Stimulated activated CD4-positive, alpha-beta T cell treated with anti-CD3 and anti-CD28 coated beads, Interleukin-4, amount 100 ng/mL, for 1 hour (primary cell): ENCODE measurements at places on chromosomes 2 and 18.
A peak's percentile ranks its signal among the peaks of the same experiment; 100 is the strongest.

GRCh38 chr2:175743011-175743410 lies 259.1 kb downstream of the LNPK start:
- no peak for DNase-seq

DNA sequence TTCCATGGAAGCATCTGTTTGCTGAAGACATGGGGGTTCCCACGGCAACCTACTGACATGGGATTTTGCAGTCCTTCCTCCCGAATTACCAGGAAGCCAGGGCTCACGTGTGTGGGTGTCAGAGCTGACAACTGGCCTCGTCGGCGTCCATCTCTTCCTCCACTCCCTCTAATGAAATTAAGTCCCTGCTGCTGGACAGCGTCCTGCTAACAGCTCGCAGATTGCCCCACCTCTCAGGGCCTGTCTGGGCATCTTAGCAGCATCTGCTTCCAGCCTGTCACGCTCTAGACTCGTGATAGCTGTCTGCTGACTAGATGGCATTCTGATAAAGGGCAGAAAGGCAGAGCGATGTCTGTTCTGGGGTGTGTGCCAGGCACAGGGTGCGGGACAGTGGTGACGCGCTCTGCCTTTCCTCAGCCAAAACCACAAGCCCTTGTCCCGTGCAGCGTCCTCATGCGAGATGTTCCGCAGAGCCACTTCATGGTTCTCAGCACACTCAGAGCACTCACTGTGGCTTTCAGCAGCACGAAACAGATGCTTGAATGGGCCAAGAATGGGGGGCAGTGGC lies 161.1 kb downstream of the ARL4C start:
- peak; percentile 13 for DNase-seq

DNA sequence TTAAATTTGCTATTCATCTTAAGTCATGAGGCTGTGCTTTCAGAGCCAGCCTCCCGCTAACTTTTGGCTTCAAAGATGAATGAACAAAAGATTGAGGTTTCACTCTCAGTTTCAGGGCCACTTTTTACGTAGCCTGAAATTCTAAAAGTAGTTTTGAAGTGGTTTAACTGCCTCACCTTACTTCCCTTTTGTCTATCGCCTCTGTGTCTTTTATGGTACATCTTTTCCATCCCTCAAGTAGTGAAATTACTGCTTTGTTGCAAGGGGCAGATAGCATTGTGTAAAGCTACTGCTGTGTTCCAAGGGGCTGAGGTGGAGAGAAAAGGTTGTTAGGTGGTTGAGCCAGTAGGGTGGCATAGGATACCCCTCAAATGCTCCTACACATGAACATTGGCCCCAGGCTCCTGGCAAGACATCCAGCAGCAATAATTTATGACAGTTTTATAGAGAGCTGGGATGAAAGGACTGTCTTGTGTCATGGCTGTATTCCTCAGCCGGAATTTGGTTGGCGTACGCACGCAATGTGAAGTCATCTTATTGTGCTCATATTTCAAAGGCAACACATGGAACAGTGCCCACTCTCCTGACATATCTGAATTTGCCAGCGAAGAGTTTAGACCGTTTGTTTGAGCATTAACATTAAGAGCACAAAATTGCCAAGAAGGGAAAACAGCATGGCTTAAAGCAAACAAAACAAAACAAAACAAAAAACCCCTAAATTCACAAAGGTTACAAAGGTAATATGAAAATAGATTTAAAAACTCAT lies 32.2 kb downstream of the QPCT start:
- peak; percentile 35 for DNase-seq

DNA sequence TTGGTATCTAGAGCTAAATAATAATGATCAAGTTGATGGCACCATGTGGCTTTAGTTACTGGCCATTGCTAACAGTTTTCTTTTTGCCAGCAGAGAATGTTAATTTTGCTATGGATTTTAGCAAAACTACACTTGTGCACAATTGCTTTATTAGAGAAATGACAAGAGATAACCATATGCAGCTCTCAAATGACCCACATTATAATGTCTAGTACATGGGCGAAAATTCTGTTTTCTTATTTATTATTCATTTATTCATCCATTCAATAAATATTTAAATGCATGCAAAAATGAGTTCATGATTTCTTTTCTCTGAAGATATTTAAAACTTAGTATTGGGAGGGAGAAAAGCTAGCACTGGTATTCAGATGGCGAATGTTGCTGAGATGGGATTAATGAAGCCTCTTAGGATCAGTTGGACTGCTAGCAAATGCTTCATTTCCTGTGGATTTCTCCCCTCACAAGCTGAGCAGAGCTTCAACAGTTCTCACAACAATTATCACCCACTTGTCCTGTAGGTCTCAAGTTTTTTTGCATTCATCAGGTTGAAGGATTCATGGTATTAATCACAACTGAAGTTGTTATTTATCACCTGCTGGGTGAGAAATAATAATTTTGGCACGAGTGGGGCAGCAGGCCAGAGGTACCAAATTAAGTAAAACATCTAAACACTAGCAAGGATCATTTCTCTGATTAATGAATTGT lies 95.2 kb downstream of the MTX2 start:
- no peak for DNase-seq

GRCh38 chr18:79422022-79422782 lies 26.5 kb downstream of the NFATC1 start:
- no peak for DNase-seq

DNA sequence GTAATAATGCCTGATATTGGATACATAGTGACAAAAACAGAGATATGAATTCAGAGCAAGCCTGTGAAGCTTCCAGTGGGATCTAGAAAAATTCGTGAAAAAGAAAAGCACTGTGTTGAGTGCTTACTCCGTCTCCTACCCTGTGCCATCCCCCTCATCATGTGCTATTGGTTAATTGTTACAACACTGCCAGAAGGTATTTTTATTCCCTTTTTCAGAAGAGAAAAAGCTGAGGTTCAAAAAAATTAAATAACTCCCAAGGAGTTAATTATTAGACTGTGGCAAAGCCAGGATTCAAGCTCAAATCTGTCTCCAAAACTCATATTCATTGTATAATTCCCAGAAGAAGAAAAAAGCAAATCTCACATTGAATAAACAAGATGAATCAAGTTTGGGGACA lies 735.5 kb upstream of the ACVR2A start:
- DNase-seq = no peak

DNA sequence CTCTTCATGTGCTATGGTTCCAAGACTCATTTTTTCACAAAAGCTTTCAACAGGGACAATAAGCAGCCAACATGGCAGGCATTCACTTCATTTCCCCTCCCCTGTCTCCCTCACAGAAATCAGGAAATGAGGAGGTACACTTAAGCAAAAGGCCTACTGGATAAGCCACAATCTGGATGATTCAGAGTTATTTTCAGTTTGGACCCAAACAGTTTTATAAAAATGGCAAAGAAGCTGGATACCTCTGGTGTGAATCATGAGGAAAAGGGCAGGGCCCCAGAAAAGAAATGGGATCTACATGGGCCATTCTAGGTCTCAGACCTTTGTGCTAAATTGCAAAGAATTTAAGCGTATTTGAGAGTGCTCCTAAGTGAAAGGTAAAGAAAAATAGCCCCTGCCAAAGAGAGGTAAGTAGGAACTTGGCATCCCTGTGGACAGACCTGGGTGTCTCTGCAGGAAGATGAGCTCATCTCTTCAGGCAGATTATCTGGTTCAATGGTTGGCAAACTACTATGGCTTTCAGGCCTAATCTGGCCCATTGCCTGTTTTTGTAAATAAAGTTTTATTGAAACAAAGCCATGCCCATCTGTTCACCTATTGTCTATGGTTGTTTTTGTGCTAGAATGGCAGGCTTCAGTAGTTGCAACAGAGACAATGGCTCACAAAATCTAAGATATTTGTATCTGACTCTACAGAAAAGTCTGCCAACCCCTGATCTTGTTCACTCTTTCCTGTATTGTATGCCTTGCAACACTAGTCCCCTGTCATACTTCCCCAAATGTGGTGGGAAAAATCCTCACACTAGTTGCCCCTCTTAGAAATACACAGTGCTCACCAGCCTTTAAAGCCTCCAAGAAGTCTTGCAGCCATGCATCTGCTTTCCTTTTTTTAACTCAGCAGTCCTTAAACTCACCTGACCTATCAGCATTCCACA lies 315.0 kb downstream of the ALK start:
- no peak for DNase-seq

- no peak for DNase-seq
These were observed 18.4 kb downstream of the GRP start for GRCh38 chr18:59238385-59238784.

DNA sequence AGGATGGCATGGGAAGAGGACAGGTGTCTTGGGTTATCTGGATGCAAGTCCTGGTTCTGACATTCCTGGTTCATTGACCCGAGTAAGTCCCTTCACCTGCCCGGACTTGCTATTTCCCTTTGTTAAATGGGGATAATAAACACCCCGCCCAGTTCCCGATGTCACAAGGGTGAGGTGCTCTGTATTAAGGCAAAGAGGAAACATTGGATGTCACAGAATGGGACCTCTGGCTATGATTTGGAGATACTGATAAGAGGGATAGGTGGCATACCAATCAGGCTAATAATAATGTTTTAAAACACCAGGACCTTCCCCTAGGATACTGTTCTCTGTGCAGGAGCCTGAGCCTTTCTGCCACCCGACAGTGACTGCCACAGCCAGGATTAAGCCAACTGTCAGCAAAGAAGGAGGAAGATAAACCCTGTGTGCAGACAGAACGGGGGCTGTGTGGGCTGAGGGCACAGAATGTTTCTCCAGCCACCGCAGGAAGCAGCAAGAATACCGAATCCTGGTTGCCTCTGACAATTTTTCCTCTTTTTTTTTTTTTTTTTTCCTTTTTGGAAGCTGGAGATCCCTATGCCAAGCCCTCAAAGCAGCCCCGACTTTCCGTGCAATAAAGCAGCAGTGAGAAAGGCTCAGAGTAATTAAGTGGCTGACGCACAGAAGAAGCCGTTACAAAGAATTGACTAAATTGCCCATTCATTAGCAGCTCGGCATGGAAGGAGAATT lies 336.6 kb downstream of the SMAD2 start:
- no peak for DNase-seq

- DNase-seq = no peak
These were observed 168.6 kb downstream of the KLHL29 start for GRCh38 chr2:23553561-23553960.

- DNase-seq = no peak
These were observed 563.5 kb upstream of the KLHL29 start for GRCh38 chr2:22821458-22821857.

DNA sequence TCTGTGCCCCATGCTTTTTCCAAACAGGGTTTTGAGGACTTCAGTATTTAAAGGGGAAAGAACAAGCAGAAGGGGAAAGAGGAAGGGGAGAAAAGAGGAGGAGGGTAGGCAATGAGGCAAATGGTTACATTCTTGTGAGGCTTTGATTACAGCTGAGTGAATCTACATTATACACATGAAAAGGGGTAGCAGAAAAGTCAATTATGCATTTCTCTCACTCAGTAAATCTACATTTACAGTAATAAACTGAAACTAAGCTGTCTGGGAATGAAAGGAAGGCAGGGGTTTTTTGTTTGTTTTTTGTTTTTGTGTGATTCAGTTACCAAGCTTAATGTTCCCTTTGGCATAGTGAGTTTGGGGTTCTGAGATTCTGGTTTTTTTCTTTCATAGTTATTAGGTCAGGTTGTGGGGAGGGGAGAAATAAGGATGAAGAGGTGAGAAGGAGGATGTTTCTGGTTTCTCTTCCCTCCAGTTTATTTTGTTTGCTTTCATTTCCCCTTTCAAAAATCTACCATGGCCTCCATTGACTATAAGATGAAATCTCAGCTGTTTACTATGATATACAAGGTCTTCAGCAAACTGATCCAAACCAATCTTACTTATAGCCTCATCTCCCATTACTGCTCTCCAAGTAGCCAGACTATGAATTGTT lies 18.7 kb downstream of the C18orf63 start:
- no peak for DNase-seq

GRCh38 chr18:77948567-77948966 lies 698.9 kb downstream of the GALR1 start:
- DNase-seq = no peak

- no peak for DNase-seq
These were observed 4.7 kb upstream of the PSD4 start for GRCh38 chr2:113169002-113169530.

- no peak for DNase-seq
These were observed 110.8 kb upstream of the OTOS start for GRCh38 chr2:240250985-240251847.

DNA sequence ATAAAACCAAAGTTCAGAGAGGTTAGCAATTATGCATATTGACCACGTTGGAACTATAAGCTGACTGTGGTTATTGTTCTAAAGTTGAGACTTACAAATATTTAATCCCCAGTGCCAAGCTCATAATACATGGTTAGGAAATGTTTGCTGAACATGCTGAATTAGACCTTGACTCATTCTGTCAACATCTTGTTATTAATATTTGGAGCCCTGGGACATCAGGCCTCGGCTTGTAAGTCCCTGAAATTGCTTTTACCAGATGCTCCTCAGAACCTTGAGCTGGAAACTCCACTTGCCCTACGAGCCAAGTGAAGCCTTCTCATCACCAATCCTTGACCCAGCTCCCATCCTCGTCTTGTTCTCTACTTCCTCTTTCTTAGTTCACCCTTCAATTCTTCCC lies 21.2 kb downstream of the DYNAP start:
- DNase-seq = no peak

DNA sequence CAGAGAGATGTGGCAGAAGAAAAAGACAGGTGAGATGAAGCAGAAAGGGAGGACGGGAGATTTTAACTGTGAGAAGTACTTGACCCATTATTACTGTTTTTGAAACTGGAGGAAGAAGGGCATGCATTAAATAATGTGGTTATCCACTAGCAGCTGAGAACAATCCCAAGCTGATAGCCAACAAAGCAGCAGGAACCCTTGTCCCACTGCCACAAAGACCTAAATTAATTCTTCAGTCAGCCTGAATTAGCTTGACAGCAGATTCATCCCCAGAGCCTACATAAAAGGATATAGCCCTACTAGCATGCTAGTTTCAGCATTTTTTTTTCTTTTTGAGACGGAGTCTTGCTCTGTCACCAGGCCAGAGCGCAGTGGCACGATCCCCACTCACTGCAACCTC lies 19.5 kb upstream of the REG3A start:
- DNase-seq = no peak

- peak; percentile 67 for DNase-seq
These were observed 78.1 kb downstream of the AAK1 start for GRCh38 chr2:69565431-69565839.

DNA sequence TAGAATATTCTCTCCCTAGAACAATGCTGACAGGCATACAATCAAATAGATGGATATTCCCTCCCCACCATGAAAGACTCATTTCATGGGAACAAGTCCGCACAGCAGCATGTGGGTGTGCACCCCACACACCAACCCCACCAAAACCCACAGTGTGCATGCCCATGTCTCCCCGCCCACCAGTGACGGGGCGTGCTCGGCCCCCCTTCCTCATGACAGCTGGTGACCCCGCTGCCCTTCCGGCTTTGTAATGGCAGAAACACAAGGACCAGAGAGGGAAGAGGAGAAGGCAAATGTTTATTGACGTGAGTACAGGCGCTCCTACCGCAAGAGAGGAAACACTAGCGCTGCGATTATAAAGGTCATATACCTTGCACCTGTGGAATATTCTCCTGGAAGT lies 30.8 kb upstream of the ODC1 start:
- no peak for DNase-seq

DNA sequence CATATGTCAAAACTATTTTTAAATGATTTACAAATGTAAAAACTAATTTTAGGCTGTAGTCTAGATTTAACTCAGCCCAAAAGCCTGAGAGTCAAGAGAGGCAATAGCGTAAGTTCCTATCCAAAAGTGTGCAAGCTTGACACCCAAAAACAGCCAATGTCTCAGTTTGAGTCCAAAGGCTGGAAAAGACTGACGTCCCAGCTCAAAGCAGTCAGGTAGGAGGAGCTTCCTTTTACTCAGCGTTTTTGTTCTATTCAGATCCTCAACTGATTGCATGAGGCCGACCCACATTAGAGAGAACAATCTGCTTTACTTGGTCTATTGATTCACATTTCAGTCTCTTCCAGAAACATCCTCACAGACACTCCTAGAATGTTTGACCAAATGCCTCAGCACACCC lies 51.8 kb downstream of the MYL12B start:
- DNase-seq = no peak
